ENCODE measurements at places on chromosomes 1 and 21. TPM values are rescaled to one million over a fixed set of nuclear protein-coding genes. Genes with fewer than 3 reads are reported as not detected.

The MTARC1 gene
- total RNA-seq = under 0.01 TPM

The LCE2A gene
- not detected for total RNA-seq

The PLCH2 gene
- total RNA-seq = 1.3 TPM

The ASTN1 gene
- 2.4 TPM for total RNA-seq

The CNR2 gene
- not detected for total RNA-seq

DNA sequence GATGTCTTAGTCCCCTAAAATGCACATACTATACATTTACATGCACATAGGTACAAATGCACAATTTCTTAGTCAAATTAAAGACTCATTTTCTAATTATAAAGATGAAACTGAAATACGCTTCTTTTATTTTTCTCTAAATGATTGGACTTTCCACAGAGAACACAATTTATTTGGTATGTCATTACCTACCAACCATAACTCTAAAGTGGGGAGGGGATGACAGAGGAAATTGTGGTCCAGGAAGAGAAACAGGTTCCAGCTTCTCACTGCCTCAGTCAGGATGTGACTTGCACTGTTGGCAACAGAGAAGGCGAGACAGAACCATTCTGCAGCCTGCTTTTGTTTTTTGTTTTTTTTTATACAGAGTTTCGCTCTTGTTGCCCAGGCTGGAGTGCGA, 1189.2 kb downstream of the PLA2G4A start:
- H3K4me1 ChIP-seq = no peaks in the 10 kb centered on the region
- no peaks in the 10 kb centered on the region for H3K27me3 ChIP-seq

DNA sequence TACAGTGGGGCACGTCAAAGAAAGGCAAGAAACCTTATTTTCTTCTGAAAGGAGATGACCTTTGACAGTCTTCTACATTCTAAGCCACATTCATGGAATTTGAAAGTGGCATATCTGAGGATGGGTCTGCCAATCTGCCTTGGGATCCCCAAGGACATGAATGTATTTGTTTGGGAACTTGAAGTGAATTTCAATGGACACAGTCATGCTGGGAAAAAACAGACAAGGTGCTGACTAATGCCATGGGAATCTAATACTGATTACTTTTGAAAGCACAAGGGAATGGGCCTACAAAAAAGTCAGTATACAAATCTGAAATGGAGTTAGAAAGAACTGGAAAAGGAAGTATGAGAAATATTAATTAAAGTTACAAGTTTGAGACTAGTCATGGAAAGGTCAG, 128.8 kb downstream of the KCNJ6 start:
- no peak overlapping the region for H3K4me3 ChIP-seq
- no peaks in the 10 kb centered on the region for H3K36me3 ChIP-seq
- no peak for DNase-seq
- no peaks in the 10 kb centered on the region for H3K4me1 ChIP-seq
- no peak overlapping the region for H3K27ac ChIP-seq

- H3K4me3 ChIP-seq = peak overlapping the region; percentile 2
- no peaks in the 10 kb centered on the region for H3K36me3 ChIP-seq
- peaks cover 84% of the 10 kb centered on the region for H3K4me1 ChIP-seq
- peak overlapping the region; percentile 83 for H3K27ac ChIP-seq
Measured at GRCh38 chr1:21325731-21326387, 35.6 kb upstream of the ECE1 start.

DNA sequence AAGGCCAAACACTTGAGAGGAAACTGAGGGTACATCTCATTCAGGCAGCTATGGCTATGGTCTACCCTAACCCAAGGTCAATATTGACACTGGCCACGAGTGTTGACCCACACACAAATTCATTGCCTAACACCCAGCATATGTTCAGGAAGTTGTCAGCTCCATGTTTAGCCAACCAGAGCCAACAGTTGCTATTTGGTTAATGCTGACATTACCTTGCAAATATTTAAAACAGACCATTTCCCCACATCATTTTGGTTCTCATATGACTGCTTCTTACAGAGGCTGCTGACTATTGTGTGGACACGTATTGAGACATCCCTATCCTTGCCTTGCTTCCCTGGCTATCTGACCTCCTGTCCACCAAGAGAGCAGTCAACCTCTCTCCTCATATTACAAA, 97.3 kb downstream of the LMX1A start:
- H3K4me1 ChIP-seq = no peaks in the 10 kb centered on the region
- peaks cover 13% of the 10 kb centered on the region for H3K27me3 ChIP-seq
- H3K36me3 ChIP-seq = no peaks in the 10 kb centered on the region
- no peak overlapping the region for H3K27ac ChIP-seq
- no peak overlapping the region for H3K4me3 ChIP-seq

Measured in stomach (tissue), 19 donors.